ENCODE measurements at places on chromosomes 1 and 21. TPM values are rescaled to one million over a fixed set of nuclear protein-coding genes. Genes with fewer than 3 reads are reported as not detected.

Gene C8B
- total RNA-seq = not detected

Gene HCRTR1
- not detected for total RNA-seq

Gene BEND5
- total RNA-seq = not detected

Gene AADACL4
- 0.83 TPM for total RNA-seq

Measured in smooth muscle cell of bladder (primary cell).